ENCODE measurements at places on chromosomes 6 and 20.

DNA sequence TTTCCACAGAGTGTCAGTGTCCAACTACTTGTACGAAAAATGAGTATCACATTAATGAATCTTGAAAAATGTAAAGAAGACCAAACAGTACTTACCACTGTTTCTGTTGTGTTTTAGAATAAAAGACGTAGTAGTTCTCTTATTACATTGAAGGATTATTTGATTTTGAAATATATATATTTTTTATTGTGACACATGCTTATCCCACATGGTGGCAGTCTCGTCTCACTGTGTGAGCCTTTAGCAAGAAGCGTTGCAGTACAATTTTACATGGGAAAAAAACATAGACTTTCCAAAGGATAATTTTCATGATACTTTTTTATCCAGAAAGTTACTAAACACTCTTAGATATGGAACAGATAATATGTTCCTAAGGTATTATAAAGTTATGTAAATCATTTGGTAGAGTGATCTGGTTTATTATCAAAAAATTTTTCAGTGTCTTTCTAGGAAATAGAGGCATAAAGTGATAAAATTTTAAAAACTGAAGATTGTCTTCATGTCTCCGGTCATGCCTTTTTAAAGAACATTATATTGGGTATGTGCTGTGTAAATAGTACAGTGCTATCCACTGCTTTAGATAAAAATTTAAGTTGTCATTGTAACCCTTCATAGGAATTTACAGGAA, 117.5 kb upstream of the SAMD5 start:
- DNase-seq, result peak; percentile 25

GRCh38 chr6:139625081-139625939, 250.9 kb upstream of the CITED2 start:
- DNase-seq, result no peak

GRCh38 chr6:112842330-112842685, 495.2 kb downstream of the RFPL4B start:
- DNase-seq, result no peak

DNA sequence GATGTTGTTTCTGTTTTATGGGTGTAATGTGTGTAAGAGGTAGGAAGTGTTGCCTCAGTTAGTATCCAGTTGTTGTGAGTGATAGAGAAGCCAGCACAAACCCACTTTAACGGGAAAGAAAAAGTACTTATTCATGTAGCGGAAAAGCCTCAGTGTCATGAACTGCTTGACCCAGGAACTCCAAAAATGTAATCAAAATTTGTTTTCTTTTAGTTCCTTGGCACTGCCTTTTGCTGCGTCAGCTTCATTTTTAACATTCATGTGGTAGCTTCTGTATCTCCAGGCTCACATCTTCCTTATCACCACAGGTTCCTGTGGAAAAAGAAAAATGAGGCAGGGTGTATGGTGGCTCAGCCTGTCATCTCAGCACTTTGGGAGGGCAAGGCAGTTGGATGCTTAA, 46.4 kb upstream of the CCDC28A start:
- DNase-seq, result no peak

- no peak for DNase-seq
These were observed 148.4 kb downstream of the EYA2 start for GRCh38 chr20:47043086-47043485.

DNA sequence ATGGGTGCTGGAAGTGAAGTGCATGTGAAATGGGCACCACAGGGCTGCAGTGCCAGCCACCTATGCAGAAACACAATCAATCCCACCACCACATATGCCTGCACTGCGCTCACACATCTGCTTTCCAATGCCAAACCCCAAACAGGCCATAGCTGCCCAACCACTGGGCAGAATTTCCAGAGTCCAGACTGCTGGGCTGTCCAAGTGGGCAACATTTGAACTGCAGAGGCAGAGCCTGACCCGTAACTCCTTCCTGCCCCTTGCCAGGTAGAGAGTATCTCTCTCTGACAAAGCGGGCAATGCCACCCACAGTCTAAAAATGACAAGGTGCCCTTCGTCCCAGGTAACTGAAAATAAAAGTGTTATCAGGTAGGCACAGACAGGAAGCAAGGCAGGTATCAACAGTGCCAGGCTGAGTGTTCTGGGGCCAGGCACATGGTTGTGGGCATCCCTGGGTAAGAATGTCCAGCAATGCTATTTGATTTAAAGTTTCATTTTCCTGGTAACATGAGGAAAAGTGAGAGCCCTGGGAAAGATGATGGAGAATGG, 79.5 kb downstream of the FOXA2 start:
- DNase-seq, result no peak

DNA sequence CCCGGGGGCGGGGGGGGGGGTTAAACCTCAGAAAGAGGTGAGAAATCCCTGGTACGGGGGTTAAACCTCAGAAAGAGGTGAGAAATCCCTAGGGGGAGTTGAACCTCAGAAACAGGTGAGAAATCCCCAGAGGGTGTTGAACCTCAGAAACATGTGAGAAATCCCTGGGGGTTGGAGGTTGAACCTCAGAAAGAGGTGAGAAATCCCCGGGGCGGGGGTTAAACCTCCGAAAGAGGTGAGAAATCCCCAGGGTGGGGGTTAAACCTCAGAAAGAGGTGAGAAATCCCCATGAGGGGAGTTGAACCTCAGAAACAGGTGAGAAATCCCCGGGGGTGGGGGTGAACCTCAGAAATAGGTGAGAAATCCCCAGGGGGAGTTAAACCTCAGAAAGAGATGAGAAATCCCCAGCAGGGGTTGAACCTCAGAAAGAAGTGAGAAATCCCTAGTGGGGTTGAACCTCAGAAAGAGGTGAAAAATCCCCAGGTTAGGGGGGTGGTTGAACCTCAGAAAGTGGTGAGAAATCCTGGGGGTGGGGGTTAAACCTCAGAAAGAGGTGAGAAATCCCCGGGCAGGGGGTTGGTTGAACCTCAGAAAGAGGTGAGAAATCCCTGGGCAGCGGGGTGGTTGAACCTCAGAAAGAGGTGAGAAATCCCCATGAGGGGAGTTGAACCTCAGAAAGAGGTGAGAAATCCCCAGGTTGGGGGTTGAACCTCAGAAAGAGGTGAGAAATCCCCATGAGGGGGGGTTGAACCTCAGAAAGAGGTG, 87.4 kb downstream of the PLG start:
- no peak for DNase-seq

DNA sequence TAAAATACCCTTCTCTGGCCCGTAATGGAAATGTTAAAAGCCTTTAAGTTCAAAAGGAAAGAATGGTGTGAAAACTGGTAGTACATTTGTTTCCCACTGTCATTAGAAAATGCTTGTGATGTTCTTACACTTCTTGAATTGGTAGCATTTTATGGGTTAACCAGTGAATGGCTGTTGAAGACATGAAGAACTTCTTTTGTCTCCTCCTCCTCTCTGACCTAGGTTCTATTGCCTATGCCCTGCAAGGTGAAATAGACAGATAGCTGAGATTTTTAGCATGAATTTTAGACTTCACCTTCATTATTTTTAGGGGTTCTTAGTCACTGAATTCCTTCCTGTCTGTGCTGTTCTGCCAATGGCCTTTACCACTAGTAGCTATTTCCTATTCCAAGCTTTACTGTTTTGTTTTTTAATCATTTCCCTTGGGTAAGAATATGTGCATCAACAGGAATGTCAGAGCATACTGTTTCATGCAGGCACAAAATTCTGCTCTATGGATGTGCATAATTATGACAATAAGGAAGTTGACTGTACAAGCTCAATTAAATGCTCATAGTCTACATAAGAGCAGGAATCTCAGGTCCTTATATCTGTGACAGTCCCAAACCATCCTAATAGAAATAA, 4.9 kb downstream of the TNFAIP3 start:
- peak; percentile 69 for DNase-seq

Measured in fibroblast of gingiva (primary cell).